ENCODE measurements at places on chromosomes 1 and 21.

- no peak for DNase-seq
Measured at GRCh38 chr1:38558055-38558454, 301.5 kb downstream of the RRAGC start.

- DNase-seq = no peak
Measured at GRCh38 chr1:22527555-22528296, 35.6 kb upstream of the EPHA8 start.

DNA sequence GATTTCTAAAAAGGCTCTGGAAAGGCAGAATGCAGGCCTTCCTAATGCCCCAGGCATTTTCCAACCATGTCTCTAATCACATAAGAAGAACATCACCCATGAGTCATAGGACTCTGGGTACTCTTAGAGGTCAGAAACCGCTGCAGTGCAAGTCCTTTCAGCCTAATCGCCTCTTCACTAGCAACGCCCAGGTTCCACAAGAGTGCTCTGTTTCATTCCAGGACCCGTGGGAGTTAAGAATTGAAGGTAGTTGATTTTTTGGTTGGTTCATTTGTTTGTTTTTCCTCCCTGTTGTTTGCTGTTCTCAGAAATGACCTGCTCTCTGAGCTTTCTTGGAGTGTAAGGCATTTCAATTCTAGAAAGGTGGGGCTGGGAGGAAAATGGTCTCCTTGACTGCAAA lies 123.2 kb downstream of the NR5A2 start:
- no peak for DNase-seq

DNA sequence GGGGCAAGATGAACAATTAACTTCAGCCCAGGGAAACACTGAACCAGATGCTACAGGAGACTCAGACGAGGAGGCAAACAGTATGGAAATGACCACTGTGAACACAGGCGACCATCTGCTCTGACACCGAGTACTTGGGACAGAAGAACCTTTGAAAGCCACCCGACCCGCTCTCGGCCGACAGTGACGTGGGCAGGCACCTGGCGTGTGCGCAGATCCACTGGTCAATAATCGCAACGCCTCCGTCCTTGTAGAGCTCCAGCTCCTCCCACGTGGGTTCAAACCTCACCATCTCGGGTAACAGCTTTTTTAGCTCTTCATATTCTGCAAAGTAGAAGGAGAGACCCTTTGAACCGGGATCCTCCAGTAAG lies 20.3 kb downstream of the POFUT2 start:
- no peak for DNase-seq
